Stimulated activated CD4-positive, alpha-beta T cell treated with anti-CD3 and anti-CD28 coated beads, Interleukin-12 subunit alpha, Interleukin-12 subunit beta, amount 100 ng/mL, for 48 hours (primary cell): ENCODE measurements at places on chromosomes 12 and 14.

DNA sequence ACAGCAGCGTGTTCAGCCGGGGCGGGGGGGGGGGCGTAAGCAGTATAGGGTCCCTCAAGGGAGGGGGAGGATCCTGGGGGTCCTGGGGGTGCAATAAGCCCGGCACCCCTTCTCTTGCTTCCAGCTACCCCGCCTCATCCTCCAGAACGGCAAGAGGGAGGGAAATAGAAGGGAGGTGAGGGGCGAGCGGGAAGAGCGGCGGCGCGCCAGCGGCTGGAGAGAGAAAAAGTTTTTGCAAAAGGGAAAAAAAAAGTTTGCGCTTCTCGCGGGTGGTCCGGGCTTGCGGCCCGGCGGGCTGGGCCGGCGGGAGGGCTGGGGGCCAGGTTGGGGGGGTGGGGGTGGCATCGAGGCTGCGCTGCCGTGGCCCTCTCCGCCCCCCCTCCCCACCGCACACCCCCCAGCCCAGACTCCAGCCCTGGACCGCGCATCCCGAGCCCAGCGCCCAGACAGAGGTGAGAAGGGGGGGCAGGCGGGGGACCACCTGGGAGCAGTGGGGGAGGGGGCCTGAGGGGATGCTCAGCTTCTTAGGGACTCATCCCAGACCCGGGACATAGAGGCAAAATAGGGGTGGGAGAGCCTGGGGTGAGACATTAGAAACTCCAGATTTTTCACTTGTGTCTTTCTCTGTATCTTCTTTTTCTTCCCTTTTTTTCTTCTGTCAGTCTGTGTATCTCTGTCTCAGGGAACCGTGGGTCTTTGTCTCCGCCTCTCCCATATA lies at the start of gene GLI1:
GLI1 (plus strand) TSS at position 36 of the 718 bp plus-strand sequence. CDS start 3,907 bp downstream, outside the sequence.
- DNase-seq, result no peak

GRCh38 chr14:63986789-63987533 lies 134.2 kb downstream of the SYNE2 start:
- DNase-seq, result no peak

GRCh38 chr14:61647704-61648103 lies 47.6 kb upstream of the HIF1A start:
- no peak for DNase-seq

GRCh38 chr14:70655110-70655826 lies 13.6 kb downstream of the TTC9 start:
- peak; percentile 66 for DNase-seq

- DNase-seq, result no peak
These were observed 168.3 kb downstream of the DUSP6 start for GRCh38 chr12:89183985-89184435.

- DNase-seq, result no peak
These were observed 212.1 kb upstream of the BTG1 start for GRCh38 chr12:92357584-92358261.

DNA sequence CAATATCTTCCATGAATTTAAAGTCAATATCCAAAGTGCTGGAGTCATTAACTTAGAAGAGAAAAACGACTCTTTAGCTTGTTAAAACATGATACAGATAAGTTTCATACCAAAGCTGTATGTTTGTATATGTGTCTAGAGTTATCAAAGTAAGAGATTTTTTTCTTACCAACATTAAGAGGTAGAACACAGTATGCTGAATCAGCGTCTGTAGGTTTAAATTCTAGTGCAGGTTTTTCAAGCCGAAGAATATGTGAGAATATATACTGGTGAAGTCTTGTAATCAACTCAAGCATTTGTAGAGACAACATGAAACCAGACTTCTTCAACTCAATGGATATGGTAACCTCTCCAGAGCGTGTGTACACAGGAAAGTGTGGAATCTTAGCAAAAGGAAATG lies 49.6 kb downstream of the DICER1 start:
- DNase-seq, result no peak

DNA sequence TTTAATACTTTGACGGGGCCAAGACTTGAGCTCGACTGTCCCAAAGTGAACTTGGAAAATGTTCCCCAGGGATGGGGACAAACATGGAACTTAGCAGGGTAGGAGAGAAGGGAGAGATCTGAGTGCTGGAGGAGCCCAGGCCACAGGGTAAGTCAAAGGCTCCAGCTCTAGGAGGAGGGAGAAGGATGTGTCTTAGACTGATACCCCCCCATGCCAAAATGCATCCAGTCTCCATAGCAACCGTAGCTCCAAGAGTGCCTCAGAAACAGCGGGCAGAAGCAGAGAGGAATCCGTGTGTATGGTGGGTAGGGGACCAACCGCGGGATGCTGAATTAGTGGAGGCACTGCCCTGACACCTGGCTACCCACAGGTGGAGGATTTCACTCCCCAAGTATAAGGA lies 845 bp upstream of the AGAP2 start:
- DNase-seq, result no peak

DNA sequence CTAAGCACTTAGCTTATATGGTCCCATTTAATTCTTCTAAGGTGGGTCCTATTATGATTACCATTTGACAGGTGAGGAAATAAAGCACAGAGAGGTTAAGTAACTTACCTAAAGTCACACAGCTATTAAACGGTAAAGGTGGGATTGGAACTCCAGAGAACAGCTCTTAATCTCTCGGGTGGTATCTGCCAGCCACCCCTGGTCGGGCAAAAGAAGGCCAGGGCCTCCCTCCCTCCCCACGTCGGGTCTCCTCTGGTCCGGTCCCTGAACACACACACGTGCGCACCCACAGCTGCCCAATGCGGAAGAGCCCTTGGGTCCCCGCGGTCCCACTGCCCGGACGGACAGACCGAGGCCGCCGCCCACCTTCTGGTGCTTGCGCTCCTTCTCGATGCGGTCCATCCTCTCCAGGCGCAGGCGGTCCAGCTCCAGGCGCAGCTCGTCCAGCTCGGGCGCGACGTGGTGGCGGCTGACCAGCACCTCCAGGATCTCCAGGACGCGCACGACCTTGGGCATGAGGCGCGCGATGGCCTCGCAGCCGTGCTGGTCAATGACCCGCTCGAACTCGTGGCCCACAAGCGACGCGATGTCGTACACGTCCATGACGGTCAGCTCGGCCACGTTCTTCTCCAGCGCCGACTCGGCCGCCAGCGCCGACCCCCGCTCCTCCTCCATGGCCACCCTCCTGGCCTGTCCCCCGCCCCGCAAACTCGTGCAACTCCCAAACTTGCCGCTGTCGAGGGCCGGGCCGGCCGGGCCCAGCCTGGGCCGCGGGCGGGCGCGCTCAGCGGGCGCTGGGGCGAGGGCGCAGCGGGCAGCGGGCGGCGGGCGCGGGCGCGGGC lies 490 bp downstream of the RILPL1 start:
- no peak for DNase-seq

- no peak for DNase-seq
These were observed 12.2 kb upstream of the PLEKHG7 start for GRCh38 chr12:92690601-92691000.

GRCh38 chr12:124527861-124528561 lies 39.4 kb downstream of the NCOR2 start:
- no peak for DNase-seq

DNA sequence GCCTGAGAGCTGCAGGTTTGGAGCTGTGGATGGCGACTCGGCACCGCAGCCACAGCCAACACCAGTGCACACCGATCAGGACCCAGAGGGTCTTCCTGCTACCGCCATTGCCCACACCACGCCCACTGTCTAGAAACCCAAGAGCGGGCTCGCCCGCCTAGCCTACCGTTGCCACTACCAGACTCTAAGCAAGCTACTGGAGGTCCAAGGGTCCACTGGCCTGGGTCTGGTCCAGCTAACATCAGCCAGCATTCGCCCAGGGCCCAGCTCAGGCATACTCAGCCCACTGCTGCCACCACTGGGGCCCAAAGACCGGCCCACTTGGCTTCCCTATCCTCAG lies 30.5 kb upstream of the MON2 start:
- no peak for DNase-seq

DNA sequence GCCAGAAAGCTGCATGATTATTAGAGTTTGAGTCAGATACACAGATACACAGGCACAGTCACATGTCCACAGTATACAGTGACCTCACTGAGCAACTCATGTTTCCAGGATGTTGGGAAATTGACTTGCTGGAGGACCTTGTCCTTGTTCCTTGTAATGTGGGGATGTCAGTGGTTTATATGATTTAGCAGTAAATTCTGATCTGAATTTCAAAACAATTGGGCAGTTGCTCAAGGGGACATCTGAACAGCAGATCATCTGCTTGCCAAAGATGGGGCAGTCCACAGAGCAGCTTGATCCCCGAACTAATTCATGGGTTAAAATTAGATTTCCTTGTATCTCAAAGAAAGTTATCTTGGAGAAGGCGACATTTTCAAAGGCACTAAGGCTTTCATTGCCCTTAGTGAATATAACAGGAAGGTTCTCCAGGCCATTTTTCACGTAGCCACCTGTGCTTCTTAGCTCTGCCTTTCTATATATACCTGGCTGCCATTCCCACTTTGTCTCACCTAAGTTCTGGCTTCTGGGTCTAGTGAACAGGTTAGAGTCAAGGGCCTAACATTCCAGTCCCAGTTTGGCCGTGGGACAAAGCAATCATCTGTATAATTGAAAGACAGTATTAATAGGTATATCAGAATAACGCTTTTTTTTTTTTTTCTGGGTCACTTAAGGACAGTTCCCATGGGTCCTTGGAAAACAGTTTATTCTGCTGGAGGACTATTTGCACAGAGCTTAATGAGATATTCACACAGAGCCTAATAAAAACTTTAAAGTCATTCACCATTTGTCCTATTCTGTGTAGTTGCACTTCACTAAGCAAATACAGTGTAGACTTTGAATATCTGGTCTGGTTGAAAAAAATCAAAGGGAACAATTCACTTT lies 64.9 kb upstream of the STRN3 start:
- no peak for DNase-seq

DNA sequence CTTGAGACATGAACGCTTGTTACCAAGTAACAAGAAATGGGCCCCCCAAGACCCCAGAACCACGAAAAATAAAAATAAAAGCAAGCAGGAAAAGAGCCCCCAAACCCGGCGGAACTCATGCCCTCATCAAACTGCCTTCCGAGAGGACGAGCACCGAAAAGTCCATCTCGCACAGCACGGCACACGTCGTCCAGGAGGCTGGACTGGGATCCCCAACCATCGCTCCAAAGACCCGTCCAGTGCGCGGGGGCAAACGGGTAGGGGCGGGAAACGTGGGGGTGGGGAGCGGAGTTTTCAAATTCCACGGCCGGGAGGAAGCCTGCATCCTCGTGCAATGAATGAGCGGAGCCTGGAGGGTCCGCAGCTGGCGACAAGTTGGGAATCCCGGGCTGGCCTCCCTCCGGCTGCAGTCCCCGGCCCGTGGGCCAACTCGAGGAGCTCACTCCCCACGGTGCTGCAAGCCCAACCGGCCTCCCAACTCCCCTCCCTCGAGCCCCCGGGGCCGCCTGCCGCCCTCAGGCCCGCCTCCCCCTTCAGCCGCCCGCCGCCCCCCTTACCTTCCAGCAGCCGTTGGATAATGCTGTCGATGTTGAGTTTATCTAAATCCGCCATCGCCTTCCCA lies 484 bp downstream of the PPP1CC start:
- no peak for DNase-seq

GRCh38 chr12:6382982-6383381 lies 980 bp upstream of the LTBR start:
- DNase-seq, result no peak

DNA sequence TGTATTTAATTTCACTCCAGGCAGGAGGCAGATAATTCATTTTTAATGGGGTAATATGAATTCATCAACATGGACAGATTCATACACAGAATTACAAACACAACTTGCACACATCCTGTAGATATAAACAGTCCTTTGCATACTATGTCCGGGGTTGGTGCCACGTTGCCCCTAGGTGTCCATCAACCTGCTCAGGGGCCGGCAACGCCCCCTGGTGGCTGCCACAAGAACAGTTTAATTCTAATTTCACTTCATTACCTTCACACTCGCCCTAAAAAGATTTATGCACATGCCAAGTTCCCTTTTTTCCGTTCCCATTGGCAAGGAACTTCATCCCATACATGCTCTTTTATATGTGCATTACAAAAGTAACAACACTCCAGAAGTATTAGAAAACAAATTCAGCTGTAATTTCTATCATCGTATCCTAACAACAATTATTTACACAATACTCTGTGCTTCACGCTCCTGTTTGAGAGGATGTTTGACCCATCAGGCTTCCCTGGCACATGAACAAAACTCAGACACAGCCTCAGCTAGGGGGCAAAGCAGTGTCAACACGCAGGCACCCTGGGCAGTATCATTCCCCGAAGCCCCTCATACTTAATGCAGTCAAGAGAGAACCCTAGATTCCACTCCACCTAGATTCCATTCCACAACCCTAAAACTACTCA lies 15.5 kb downstream of the MANSC1 start:
- DNase-seq, result peak; percentile 28

GRCh38 chr12:117643971-117644370 lies 282.5 kb upstream of the NOS1 start:
- DNase-seq, result no peak

DNA sequence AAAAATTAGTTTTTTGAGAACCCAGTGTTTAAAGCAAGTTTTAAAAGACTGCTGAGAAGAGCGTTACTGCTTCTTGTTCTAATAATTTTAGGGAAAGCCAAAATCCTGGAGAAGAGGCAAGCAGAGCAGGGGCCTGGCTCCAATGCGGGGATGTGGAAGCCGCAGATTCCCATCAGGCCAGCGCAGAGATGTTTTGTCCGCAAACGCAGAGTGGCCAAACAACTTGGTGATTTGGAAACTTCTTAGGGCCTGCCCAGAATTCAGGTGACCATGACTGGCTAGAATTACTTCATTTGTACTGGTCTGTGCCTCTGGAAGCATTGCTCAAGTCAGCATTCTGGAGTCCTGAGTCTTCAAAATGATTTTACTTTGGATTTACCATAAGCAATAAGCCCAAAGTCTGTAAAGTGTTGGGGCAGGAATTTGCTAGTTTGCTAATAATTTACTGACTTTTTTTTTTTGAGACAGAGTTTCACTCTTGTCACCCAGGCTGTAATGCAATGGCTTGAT lies 208.4 kb downstream of the PPM1H start:
- DNase-seq, result no peak

- no peak for DNase-seq
These were observed 213.7 kb downstream of the GXYLT1 start for GRCh38 chr12:41930866-41931437.

DNA sequence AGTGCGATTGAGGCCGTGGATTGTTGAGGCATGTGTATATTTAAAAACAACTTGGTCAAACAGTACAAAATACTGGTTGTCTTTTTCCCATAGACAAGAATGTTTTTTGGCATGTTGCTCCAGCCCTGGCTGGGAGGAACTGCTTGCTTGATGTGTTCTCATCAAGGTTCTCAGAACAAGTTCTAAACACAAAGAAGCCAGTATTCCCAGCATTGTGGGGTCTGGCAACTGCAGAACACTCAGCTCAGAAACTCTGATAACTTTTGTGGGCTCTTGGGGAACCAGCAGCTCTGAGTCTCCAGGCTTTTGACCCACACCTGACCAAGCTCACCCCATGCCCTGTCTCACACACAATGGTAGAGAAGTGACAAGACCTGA lies 27.1 kb upstream of the DICER1 start:
- DNase-seq, result no peak

DNA sequence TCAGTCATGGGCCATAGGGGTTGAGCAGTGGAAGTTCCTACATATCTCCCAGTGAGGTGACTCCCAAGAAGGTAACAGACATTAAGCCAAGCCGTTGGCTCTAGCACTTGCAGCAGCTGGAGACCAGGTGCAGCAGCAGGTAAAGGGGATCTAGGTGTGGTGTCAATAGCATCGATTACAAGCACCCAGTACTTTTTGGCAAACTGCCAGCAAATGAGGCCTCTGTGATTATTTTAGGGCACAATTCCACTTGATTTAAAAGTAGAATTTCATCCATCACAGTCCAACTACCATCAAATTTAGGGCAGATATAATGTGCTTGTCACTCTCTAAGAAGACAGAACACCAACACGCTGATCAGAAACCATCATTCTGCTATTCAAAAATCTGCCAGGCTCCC lies 224.1 kb upstream of the EGLN3 start:
- DNase-seq, result no peak
